Activated CD8-positive, alpha-beta memory T cell treated with anti-CD3 and anti-CD28 coated beads, Interleukin-2, amount 50 U/mL, for 48 hours (primary cell): ENCODE measurements at places on chromosomes 2 and 18.

- DNase-seq, result no peak
Measured at GRCh38 chr18:22342625-22343024, 75.1 kb downstream of the CTAGE1 start.

DNA sequence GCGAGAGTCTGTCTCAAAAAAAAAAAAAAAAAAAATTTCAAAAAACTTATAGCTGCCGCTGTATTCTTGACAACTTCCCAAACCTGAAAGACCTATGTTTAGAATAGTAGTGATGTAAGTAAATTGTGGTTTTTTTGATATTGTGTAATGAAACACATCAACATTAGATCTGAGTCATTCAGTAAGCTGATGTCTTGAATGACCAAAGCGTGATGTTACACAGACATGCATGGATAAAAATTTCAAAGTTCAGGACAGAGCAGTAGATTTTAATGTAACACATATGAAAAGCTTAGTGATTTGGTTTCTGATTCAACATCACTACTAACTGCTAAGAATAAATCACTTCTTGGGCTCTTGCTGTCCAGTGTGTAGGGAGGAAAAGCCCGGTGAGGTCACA lies 69.3 kb upstream of the MEX3C start:
- DNase-seq, result no peak

DNA sequence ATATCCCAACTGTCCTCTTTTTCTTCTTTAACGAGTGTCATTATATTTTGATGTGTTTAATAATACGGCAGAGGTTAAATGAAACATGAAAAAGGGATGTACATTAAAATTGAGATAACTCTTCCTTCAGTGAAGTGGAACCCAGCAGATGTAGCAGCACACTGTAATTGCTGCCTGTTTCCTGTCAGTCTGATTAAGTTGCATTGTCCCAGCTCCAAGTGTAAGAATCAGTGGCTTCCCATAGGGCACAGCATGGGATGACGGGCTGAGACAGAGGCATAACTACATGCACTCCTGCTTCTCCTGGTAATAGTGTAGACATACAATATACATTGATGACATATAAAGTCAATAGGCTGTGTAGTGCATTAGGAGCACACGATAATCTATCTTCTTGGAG lies 175.8 kb upstream of the TCF4 start:
- no peak for DNase-seq

DNA sequence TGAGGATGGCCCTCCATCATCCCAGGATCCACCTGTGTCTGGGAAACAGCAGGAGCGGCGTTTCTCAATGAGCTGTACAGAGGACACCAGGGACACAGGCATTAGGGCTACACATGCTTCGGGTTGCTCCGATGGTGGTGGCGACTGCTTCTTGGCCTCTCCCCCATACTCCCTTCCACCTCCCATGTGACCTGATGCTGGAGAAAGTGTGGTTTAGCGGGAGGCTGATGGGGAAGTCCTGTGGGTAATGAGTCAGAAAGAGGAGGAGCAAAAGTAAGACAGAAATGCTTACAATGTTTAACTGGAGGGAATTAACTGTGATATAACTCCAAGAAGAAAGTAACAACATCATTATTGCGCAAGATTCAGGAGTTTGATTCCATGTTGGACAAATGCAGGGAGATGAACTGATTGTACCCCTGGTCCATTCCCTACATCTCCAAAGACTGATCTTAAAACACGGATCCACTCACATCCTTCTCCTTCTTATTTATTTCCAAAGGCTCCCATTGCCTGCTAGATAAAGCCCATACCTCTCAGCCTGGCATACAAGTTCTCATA lies 186.6 kb downstream of the NRP2 start:
- peak; percentile 56 for DNase-seq

GRCh38 chr2:45654250-45654649 lies 2.8 kb downstream of the PRKCE start:
- no peak for DNase-seq

DNA sequence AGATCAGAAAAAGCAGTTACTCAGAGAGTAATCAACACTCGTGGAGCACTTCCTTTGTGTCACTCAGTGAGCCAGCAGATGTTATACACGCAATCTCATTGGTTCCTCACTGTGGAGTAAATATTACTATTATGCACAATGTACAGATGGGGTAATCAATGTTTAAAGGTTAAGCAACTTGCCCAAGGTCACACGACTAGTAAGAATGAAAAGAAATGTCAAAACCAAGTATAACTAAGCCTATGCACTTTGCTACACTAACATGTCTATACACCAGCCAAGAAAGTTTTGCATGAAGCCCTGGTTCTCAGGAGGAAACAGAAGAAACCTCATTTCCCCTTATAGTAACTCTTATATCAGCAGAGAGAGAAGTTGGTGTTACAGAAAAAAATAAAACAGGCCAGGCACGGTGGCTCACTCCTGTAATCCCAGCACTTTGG lies 5.4 kb downstream of the METTL21A start:
- DNase-seq, result no peak

DNA sequence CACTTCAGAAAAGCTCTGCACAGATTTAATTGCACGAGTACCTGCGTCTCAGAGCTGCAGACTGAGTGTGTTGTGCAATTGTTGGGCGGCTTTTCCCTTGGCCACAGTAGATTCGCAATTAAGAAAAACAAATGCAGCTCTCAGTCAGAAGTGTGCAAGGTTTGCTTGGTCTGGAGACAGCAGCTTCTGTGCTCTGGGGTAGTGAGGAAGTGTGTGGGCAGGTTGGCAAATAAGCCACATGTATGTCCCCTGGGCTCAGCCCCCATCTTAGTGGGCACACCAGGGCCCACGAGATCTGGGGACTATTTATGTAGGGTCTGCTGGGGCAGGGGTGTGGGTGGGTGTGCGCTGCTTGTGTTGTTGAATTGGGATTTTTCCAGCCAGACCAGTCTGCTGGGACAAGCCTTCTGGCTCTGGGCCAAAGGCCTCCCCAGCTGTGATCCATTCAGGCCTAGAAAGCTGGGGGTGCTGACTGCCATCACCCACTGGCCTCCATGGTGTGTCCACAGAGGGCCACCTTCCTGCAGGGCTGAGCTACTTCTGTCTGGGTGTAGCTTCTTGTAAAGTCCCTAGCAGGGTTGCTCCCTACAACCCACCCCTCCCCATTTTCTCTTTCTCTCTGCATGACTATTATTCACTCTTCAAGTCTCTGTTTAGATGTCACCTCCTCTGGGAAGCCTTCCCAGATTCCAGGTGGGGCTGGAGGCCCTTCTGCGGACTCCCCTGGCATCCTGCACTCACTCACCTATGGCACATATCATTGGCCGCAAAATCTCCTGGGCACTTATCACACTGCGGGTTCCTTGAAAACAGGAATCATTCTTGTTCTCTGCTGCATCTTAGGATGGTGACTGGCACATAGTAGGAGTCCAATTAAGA lies 67.8 kb downstream of the ODC1 start:
- no peak for DNase-seq

- no peak for DNase-seq
Measured at GRCh38 chr2:51014759-51015158, 17.2 kb downstream of the NRXN1 start.

GRCh38 chr2:171407030-171407675 lies 26.6 kb downstream of the METTL8 start:
- DNase-seq, result no peak

GRCh38 chr2:108565778-108566375 lies 31.6 kb downstream of the LIMS1 start:
- no peak for DNase-seq
